ENCODE measurements at places on chromosomes 2 and 18. TPM values are rescaled to one million over a fixed set of nuclear protein-coding genes. Genes with fewer than 3 reads are reported as not detected.

DNA sequence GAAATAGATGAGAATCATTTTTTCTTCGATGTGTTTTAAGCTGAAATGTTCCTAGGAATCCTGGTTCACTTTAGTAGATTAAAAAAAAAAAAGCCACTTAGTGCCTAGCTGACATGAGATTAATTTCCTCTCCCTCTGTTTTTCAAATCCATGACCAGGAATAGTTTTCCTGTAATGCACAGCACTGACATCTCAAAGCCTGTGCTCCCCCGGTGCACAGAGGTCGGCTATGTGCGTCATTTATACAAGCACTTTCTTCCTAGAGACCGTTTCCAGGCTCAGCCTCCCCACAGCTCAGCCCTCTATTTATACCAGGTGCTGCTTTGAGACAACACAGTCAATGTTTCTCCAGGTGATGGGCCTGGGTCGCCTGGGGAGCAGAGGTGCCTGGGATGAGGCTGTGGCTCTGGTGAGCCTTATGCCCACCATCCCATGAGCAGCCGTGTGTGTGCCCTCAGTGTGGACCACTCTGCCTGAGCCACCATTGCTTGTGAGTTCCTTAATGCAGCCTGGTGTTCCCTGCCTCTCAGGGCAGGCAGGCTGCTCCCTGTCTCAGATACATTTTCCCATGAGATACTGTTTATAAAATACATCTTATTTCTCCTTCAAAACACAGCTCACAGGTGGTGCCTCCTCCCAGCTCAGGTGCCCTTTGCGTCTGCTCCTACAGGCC lies 515.7 kb upstream of the HS6ST1 start:
- DNase-seq = no peak

Gene SP5
- total RNA-seq = not detected

Gene CDK5R2
- total RNA-seq = not detected

DNA sequence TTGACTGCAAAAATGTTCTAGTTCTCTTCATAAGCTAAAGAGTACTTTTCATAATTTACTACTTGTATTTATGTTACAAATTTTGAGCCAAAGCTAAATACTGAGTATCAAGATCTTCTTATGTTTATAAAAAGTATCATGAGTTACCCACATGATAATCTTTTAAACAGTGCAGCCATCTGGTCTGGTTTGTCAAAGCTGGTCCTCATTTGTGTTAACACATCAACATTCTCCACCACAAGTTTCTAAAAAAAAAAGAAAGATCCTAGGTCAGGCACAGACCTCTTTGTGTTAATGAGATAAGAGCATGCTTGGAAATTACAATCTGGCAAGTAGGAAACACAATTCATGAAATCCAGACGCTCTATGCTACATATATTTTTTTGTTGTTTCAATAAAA lies 75.5 kb upstream of the FRZB start:
- DNase-seq = no peak

DNA sequence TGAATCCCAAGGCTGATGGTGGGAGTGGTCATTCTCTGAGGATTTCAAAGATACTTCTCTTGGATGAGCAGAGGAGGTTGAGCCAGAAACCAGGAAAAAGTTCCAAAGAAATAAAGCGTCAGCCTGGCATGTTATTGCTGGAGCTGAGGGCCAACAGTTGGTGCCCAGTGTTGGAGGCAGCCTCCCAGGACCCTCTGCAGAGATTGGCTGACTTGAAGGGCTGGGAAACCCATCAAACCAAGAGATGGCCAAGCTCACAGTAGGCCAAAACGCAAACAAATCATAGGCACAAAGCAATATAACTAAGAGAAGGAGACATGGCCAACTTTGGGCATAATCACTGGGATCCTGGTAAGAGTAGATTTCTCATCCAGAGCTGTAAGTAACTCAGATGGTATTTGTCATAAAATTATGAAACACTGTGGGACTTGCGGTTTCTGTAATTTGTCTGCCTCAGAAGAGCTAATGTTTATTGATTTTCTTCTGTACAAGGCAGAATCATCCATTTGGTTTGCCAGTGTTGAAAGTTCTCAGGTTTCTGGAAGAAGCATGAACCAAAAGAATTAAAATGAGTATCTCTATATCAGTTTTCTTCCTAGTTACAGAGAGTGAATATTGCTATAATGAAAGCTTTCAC lies 108.3 kb downstream of the ATL2 start:
- peak; percentile 35 for DNase-seq

GRCh38 chr2:68412127-68412819 lies 47.2 kb downstream of the PLEK start:
- no peak for DNase-seq

Gene SP140L
- total RNA-seq = 16.0 TPM

Gene MRO
- total RNA-seq = 6.5 TPM

- no peak for DNase-seq
Measured at GRCh38 chr2:132798341-132798740, 128.3 kb upstream of the LYPD1 start.

Gene MDH1B
- total RNA-seq = 0.81 TPM

GRCh38 chr2:46297546-46298271 lies 502 bp downstream of the EPAS1 start:
- no peak for DNase-seq

DNA sequence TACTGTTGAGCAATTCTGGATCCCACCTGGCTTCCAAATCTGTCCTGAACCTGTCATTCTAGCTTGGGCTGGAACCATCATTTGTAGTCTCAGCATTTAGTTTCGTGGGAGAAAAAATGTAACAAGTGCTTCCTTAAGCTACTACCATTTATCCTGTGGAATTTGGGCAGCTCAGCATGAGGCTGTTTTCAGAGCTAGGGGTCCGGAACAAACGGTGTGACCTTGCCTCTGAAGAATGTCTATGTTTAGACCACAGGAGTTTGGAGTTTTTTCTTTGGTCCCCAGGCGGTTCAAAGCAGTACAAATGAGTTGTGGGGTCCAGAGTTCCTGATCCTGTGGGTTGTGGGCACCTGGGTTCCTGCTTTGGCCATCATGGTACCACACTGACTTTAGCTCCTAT lies 59.1 kb upstream of the TMEM178A start:
- no peak for DNase-seq

Gene SLC1A4
- 9.5 TPM for total RNA-seq

GRCh38 chr2:85785871-85786270 lies 32.1 kb downstream of the ATOH8 start:
- DNase-seq = no peak

Measured in fibroblast of the aortic adventitia (primary cell).